ENCODE measurements at places on chromosomes 1 and 21.

DNA sequence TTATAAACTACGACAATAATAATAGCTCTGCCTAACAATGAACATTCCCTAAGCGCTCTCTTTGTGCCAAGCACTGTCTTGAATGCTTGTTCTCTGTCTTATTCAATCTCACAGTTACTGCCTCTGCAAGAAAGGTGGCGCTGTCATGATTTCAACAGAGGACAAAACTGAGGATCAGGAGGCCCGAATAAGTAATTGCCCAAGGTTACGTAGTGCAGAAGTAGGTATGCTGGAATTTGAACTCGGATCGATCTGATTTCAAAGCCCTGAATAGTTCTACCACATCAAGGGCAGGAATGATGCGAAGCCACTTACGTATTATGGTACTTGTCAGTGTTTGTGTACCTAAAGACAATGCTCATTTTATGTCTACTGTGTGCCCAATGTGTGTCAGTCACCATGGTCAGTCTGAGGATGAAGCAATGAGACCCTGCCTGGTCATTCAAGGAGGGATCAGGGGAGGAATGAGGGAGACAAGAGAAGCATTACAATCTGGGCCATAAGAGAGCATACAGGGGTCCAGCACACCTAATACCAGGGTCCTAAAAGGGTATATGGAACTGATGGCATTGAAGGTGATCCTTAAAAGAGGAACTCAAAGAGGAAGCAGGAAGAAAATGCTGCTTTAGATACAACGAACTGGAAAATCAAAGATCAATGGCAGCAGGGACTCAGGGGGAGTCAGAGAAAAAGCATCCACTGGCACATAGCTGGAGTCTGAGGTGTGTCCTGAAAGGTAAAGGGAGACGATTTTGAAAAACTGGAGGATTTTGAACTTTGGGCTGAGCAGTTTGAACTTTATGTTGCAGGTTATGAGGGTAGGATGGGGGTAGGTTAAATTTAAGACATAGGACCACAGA is 389.2 kb downstream of the PLPP3 start:
- DNase-seq = no peak

DNA sequence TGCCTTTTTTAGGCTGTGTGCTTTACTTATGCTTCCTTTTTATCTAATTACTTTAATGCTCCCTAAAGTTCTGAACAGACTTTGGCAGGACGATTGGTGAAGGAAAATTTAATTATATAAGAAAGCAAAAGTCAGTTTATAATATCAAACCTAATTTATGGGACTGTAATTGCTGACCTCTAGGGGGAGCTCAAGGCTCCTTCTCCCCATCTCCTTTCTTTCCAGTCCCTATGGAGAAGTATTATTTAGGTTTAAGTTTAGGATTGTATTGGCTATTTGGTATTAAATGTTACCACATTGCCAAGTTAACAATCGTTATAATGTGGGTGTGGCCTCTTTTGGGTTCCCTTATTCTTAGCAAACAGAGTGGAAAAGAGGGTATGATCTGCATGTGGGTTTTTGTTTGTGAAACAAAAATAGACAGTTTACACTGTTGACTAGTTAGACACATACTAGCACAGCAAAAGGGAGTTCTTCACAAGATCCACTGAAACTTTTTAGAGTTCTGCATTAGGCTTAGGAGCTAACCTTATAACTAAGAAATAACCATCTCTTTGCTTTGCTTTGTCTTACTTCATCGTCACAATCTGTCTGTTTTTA is 48.2 kb upstream of the TNFSF4 start:
- DNase-seq = no peak

DNA sequence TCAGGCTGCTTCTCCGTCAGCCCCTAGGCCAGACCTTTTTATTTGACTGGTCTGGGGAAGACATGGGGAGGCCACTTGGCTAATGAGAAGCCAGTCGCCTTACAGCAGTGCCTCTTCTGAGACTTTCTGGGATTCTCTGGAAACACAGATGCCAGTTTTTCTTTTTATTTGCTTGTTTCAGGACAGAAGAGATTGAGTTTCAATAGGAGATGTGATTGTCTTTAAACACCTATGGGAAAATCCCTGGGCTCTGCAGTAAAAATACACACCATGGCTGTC is 15.4 kb upstream of the BTG2 start:
- no peak for DNase-seq

GRCh38 chr1:236861560-236862218 is 66.6 kb downstream of the MTR start:
- no peak for DNase-seq

- DNase-seq = no peak
Observed at GRCh38 chr1:23732363-23733224, 10.7 kb upstream of the ELOA start.

GRCh38 chr1:14930247-14930965 is 223.1 kb upstream of the TMEM51 start:
- no peak for DNase-seq

GRCh38 chr1:152539901-152540300 is 25.6 kb downstream of the CRCT1 start:
- no peak for DNase-seq

DNA sequence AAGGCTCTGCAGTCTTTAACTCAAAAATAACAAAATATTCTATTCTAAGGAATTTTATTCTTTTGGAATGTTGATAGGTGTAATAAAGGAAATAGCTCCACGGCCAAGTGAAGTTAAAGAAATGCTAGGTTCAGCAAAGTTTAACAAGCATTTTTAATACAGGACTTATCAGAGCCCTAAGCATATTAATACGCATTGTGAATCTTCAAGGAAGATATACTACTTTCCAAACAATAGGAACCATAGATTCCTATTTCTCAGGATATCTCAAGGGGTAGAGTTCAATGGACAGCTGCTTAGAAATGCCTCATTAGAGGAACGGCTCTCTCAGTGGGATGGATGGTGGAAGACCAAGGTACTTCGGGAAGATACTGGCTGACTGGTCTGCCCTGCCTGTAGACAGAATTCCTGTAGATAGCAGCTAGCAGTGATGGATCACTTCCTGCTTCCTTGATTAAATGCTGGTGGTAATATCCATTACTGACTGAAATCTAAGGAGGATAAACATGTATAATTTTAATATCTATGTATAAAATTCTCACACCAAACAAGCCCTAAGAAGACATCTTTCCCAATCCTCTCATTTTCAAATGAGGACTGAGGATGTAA is 8.1 kb upstream of the LRRC8C start:
- no peak for DNase-seq

- DNase-seq = no peak
Observed at GRCh38 chr1:52366517-52366827, 467 bp upstream of the CC2D1B start.

GRCh38 chr1:34164771-34165391 is at the start of gene CSMD2:
CSMD2 (minus strand) TSS chr1:34165230; CDS start chr1:34165097, 133 bp downstream.
- no peak for DNase-seq

DNA sequence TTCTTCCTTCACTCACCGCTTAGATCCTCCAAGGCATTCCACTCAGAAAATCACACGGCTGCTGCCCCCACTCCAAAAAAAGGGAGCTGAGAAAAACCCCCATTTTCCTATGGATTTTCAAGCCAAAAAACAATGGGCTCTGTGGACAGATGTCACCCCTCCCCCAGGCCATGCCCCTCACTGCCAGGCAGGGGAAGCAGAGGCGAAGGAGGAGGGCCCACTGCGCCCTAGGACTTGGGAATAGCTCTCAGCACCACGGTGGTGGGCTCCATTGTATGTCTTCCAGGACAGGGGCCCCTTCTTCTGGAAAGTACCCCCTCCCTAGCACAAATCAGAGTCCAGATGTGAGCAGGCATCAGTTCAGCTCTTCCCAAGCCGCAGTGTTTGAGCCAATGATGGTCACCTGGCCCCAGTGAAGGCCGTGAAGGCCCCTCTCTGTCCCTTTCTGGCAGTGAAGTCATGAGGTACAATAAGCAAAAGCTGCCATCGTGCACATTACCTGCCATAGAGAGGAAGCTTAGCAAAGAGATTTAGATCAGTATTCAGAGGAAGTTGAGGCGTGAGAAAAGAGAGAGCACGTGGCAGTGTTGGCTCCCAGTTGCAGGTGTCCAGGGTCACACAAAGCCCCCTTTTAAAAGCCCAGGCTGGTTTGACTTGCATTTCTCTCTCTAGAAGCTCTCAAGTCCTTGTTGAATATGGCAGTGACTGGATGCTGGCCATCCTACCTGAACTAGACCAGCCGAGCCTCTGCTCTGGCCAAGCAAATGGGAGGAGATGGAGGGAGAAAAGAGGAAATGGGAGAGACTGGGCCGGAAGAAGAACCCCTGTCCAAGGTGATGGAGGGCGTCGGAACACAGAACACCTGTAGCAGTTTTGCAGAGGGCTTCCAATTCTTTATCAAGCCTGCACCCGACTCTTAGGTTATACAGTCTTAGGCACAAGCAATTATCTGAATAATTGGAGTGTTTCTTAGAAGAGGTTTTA is 149.0 kb downstream of the TOMM20 start:
- no peak for DNase-seq

DNA sequence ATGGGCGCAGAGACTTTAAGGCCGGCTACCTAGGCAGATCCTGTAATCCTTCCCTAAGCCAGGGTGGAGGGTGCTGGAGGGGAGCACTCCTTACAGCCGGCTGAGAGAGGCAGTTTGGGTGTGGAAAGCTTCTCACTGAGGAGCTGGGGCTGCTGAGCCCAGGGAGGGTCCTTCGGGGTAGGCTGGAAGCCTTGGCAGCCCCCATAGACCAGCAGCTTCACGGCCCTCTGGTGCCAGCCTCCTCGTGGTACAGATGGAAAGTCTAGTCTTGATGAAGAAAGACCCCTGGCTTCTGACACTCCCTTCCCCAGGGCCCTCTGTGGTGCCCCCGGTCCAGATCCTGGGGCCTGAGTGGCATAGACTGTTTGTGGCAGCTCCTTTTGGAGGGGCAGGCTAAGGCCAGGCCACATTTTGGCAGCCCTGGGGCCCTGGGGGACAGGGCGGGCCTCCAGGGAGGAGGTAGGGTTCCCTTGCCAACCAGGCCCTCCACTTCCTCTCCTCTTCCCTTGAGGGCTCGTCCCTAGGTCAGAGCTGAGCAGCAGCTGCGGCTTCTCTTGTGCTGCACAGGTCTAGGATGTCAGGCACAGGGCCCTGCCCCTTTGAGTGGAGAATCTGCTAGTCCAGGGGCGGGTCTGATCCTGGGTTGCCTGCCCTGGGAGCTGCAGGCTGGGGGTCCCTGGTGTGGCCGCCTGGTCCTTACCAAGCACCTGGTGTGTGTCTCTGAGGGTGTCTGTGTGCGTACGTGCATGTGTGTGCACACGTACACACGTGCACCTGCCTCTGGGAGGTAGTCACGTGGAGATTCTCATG is 4.8 kb downstream of the AMPD2 start:
- no peak for DNase-seq

GRCh38 chr21:25334046-25334730 is 273.1 kb downstream of the MRPL39 start:
- no peak for DNase-seq

GRCh38 chr1:59678493-59679228 is 136.1 kb upstream of the HOOK1 start:
- peak; percentile 93 for DNase-seq

GRCh38 chr1:166164646-166164994 is 2.2 kb downstream of the FAM78B start:
- no peak for DNase-seq

- DNase-seq = no peak
Observed at GRCh38 chr1:201181323-201181722, 9.3 kb upstream of the IGFN1 start.

DNA sequence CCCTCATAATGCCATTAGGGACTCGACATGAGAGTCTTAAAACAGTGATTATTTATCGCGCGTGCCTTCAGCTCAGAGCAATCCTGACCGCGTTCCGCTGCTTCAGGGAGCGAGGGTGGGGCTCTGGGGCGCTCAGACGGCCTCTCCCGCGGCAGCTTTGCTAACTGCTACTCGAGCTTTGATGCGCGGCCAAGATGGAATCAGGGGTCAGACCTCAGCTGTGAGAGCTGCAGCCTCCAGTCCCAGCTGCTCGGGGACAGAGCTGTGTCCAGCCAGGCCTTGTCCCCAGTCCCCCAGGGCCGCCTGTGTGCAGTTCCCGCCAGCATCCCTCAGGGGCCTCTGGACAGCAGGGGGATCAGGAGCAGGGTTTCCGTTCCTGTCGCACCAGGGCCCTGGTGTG is 104.6 kb upstream of the TTC34 start:
- no peak for DNase-seq

- DNase-seq = peak; percentile 56
Observed at GRCh38 chr1:183279835-183280234, 93.8 kb downstream of the LAMC2 start.

DNA sequence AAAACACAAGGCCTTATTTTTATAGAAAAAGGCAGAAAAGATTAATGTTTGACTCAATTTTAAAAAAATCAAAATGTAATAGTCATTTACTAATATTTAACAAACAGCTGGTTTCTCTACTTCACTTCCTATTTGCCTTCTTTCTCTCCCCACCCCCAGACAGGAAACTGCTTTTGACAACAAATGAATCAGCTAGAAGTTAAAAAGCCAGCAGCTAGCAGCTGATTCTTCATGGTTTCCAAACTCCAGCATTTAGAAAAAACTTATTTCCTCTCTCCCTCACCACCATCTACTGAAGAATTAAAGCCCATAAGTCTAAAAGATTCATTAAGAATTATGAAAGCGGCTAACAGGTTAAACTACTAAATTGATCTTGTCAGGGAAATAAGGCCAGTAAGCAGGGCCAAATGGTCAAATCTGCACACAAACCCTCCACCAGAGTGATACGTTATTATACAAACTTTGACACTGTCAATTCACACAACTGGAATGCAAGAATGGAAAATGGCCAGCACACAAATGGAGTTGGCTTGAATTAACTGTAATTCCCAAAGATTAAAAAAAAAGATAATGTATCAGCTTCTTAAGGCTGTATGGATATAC is 4.0 kb downstream of the WDR26 start:
- peak; percentile 63 for DNase-seq

- DNase-seq = peak; percentile 94
Observed at GRCh38 chr1:54335755-54336108, 70.5 kb downstream of the SSBP3 start.

- DNase-seq = no peak
Observed at GRCh38 chr1:80217377-80217986, 1211.0 kb upstream of the ADGRL4 start.

DNA sequence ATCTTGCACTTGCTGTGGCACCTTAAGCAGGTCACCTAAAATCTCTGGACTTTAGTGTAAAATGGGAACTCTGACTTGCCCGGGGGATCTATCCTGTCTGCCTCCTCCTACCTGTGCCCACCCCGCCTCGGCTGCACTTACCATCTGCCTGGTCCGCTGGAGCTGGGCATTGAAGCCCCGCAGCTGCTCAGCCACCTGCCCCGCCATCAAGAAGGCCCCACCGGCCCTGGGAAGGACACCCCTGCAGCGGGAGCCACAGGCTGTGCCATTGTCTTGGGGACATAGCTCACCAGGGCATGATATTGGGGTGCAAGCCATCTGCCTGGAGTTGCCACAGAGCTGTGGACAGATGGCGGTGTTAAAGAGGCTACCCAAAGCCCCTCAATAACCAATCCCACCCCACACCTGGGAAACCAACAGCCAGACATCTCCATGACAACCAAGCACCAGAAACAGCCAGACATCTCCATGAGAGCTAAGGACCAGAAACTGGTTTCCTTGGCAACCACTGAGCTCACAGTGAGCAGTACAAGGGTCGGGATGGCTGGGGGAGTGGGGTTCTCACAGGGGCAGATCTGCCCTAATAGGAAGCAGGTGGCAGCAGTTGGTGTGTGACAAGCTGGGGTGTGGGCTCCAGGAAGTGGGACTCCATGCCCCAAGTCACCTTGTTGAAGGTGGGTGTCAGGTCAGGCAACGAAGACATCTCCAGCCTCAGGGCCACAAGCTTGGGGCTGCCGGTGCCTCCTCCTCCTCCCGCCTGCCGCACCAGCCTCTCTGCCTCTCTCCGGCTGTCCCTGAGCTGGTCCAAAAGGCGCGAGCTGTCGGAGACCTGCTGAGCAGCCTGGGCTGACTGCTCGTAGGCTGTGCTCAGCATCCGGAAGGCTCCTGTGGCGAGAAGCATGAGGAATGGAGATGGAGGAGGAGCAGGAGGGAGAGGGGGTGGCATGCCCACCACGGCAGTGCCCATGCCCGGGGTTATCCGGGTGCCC is 29.1 kb downstream of the LAMB3 start:
- no peak for DNase-seq
